ENCODE measurements at places on chromosomes 16 and 17.

DNA sequence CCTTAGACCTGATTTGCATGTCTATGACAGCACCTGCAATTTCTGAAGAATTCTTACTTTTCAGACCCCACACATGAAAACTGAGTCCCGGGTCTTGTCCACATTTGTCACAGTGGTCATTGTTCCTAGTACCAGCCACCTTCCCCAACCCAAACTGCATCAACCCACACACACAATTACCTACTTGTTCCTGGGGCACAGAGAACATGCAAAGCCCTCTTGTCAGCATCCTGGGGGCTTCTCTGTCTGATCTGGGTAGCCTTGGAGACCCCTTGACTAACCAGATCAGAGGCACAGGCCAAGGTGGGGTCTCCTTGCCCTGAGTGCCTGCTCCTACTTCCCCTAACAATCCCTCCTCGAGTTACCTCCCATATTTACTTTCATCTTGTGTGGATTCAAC lies 36.7 kb upstream of the PIK3R6 start:
- DNase-seq, result no peak

- no peak for DNase-seq
Observed at GRCh38 chr17:28737770-28738679, 5.8 kb upstream of the TRAF4 start.

DNA sequence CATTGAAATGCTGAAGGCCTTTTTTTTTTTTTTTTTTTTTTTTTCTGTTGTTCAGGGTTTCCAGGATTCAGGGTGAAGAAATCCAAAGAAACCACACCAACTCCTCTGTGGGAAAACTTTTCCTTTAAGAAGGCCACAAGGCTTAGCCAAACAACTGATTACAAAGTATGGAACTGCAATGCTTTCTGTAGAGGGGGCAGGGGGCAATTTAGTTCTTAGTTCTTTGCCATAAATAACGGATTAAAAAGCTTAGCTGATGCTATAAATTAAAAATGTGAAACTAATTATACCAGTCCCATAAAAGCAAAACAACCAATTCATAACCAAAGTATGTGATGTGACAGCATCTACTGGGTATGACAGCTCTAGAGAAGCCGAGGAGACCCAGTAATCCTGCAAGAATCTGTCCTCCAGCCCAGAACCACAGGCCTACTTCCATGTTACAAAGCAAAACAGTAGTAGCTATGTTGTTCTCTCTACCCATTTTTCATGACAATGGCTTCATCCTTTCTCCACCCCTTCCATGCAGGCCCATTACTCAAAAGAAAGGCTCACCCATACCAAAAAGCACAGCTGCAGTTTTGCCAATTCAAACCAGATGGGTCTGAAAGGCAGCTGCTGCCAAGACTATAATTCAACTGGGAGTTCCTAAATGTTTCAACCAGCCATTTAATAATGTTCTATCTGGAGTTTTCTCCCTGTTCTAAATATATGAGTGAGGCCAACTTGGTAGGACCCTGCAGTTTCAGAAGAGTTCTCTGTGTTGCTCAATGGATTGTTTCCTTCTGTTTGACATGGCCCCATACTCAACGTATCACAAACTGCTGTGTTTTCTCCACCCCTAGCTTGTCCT lies 167.1 kb upstream of the ZFHX3 start:
- DNase-seq, result no peak

DNA sequence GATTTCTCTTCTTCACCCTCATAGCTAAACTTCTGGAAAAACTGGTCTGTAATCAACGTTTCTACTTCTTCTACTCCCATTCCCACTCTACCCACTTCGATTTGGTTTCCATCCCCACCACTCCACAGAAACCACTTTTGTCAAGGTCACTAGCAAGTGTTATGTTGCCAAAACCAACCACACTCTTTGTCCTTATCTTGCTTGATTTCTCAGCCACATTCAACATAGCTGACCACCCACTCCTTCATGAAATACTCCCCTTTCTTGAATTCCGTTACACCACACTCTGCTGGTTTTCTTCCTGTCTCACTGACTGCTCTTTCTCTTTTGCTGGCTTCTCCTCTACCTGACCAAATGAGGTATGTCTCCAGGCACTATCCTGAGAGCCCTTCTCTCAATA lies 11.9 kb downstream of the IKZF3 start:
- DNase-seq, result no peak

GRCh38 chr17:41101586-41102259 lies at the start of gene KRTAP4-16:
TSS of gene KRTAP4-16 (minus strand) at chr17:41102209. CDS start at chr17:41102209, 0 bp downstream.
- DNase-seq, result no peak

GRCh38 chr17:3318336-3318735 lies 20.2 kb upstream of the OR3A1 start:
- no peak for DNase-seq

DNA sequence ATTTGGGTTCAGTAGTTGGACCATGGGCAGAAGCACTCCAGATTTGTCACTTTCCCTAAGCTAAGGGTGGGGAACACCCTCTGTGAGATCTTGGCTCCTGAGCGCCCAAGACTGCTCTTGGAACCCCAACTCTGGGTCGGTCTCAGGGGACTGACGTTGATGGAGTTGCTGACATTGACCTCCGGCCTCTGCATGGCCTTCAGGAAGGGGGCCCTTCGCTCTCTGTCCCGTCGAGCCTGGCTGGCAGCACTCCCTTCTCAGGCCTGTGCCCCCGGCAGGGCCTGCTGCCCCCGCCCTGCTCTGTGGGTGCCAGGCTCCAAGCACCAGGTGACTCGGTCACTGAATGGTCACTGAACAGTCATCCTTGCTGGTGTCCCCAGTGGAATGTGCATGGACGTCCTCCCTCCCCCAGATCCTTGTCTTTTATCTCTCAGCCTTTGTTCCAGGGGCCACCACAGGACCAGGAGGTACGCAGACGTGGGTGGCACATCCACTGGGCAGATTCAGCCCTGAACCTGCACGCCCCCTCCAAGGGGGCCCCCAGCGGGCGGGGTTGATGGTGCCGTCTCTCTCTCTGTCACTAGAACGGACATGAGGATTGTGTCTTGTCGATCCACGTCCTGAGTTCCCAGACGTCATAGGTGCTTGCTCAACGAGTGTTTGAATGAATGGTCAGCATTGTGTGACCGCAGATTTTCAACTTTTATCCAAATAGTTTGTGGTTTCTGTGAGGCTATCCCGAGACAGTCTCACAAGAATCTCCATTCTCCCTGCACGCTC lies 314.5 kb downstream of the SEC14L1 start:
- DNase-seq, result no peak

GRCh38 chr16:64061621-64062020 lies 1060.2 kb downstream of the CDH11 start:
- no peak for DNase-seq

- no peak for DNase-seq
Observed at GRCh38 chr16:19810817-19811731, 73.6 kb downstream of the GPRC5B start.

- no peak for DNase-seq
Observed at GRCh38 chr16:13032911-13033310, 131.5 kb downstream of the SHISA9 start.

DNA sequence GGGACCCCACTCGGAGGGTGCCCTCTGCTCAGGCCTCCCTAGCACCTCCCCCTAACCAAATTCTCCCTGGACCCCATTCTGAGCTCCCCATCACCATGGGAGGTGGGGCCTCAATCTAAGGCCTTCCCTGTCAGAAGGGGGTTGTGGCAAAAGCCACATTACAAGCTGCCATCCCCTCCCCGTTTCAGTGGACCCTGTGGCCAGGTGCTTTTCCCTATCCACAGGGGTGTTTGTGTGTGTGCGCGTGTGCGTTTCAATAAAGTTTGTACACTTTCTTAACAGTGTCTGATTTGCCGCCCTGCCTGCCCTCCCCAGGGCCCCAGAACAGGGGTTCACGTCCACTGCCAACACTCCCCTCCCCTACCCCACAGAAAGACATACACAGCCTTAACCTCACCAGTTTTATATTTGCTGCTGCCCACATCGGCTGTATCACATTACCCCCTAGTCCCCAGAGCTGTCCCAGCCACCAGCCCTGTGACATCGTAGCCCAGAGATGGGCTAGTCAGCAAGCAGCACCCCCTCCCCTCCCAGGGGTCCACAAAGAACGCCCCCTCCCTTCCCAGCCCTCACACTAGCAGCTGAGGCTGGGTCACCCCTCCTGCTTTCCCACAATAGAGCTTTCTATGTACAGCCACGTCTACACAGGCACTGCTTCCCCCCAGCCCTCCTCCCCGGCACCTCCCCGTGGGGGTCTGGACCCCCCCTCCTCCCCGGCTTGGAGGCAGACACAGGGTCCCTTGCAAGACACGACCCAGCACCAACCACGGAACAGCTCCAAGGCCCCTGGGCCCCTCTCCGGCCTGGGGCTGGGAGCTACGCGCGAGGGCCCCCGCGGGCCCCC lies 7.9 kb downstream of the GRN start:
- no peak for DNase-seq

DNA sequence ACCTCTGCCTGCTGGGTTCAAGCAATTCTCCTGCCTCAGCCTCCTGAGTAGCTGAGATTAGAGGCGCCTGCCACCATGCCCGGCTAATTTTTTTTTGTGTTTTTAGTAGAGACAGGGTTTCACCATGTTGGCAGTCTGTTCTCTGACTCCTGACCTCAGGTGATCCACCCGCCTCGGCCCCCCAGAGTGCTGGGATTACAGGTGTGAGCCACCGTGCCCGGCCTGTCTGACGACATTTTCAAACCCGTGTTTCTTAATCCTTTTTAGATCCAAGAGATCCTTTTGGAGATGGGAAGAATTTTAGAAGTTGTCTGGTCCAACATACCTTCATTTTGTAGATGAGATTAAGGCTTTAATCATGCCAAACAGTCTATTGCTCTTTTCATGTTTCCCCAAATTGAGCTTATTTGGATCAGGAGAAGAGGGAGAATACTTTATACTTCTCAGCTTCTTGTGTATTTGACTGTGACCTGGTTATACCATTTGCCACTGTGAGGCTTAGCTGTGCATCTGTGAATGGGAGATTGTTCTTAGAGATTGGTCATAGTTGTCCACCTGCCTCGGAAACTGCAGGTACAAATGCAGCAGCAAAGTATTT lies 25.8 kb downstream of the USP10 start:
- DNase-seq, result no peak

- DNase-seq, result no peak
Observed at GRCh38 chr17:78774956-78775571, 7.0 kb downstream of the CYTH1 start.

GRCh38 chr17:13884347-13884746 lies 185.0 kb upstream of the COX10 start:
- no peak for DNase-seq

GRCh38 chr17:71229070-71229469 lies 891.8 kb upstream of the SOX9 start:
- no peak for DNase-seq

- no peak for DNase-seq
Observed at GRCh38 chr16:88387180-88387765, 4.5 kb downstream of the ZNF469 start.

DNA sequence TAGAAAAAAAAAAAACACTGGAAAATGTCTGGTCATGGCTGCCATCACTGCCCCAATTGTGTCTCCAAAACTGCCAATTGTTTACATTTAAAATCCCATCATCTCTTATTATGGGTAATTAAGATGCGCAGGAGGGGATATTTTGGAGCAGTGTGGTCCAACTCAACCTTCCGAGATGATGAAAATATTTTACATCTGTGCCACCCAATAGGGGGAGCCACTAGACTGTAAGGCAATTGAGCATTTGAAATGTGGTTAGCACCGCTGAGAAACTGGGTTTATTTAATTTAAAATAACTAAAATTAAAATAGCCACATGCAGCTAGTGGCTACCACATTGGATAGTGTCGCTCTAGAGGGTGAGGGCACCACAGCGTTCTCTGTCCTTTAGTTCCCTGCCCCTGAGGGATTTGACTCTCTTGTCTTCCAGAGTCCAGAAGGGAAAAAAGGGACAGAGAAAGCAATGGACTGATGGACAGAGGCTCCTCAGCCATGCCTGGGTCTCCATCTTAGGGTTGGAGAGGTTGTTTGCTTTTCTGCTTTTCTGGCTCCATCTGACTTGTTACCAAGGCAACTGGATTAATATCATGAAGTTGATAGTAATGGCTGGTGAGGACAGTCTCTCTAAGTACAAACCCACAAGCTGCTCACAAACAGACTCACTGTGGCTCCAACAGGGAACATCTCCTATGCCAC lies 3.5 kb downstream of the MPO start:
- no peak for DNase-seq

DNA sequence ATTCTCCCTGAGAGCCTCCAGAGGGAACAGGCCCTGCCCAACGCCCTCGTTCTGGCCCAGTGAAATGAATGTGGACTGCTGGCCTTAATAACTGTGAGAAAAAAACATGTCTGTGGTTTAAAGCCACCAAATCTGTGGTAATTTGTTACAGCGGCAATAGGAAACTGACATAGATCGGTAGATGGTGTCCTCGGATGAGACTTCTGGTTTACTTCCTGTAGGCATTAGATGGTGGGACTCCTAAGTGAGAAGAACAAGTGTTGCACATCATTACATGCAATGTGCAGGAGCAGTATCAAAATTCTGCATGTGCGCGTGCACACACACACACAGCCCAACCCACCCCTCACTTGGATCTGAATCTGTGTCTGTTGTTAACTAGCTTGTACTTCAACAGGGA lies 42.0 kb downstream of the CDK5R1 start:
- no peak for DNase-seq

- DNase-seq, result no peak
Observed at GRCh38 chr17:79029327-79030009, 5.5 kb downstream of the C1QTNF1 start.

GRCh38 chr16:10938321-10938720 lies 3.9 kb downstream of the DEXI start:
- no peak for DNase-seq

DNA sequence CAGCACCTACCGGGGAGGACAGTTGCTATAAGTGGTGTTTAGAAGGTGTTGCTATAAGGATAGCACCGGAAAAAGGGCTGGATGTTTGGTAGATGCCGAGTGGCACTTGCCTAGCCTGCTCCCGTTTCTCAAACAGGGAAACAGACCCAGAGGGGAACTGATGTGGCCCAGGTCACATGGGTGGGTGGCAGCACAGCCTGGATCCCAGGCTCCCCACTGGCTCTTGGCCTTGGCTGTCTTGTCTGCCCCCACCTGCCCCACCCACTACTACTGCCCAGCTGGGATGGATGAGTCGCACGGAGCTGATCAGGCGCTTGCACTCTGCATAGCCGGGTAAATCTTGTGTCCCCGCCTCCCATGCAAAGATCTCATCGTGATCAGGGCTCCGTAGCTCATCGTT lies 7.2 kb downstream of the SMTNL2 start:
- DNase-seq, result no peak

- no peak for DNase-seq
Observed at GRCh38 chr16:4172070-4172469, 55.8 kb upstream of the ADCY9 start.

DNA sequence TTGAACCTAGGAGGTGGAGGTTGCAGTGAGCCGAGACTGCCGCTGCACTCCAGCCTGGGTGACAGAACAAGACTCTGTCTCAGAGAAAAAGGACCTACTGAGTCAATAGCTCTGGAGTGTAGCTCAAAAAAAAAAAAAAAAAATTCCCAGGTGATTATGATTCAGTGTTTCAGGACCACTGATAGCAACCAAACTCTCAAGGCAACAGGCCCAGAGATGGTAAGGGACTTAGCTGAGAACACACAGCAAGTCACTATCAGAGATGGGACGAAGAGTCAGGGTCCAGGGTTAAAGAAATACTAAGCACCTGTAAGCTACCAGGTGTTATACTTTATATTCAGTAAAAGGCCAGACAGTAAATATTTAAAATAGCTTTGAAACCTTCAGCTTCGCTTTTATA lies 335.3 kb downstream of the XYLT1 start:
- no peak for DNase-seq

GRCh38 chr17:39757931-39758873 lies 20.5 kb downstream of the GRB7 start:
- no peak for DNase-seq
